ENCODE measurements at places on chromosomes 2 and 18.

- H3K36me3 ChIP-seq: peaks cover 49% of the 10 kb centered on the region
- H3K27ac ChIP-seq: no peak overlapping the region
- no peak for DNase-seq
- H3K4me1 ChIP-seq: no peaks in the 10 kb centered on the region
- no peak overlapping the region for H3K4me3 ChIP-seq
Observed at GRCh38 chr2:69837533-69837932, 8.1 kb downstream of the GMCL1 start.

GRCh38 chr2:205235434-205235833 lies 446.9 kb upstream of the NRP2 start:
- H3K36me3 ChIP-seq: no peaks in the 10 kb centered on the region
- no peak overlapping the region for H3K4me3 ChIP-seq
- no peak for DNase-seq
- no peak overlapping the region for H3K27ac ChIP-seq
- no peaks in the 10 kb centered on the region for H3K27me3 ChIP-seq
- H3K4me1 ChIP-seq: no peaks in the 10 kb centered on the region

- peaks cover 15% of the 10 kb centered on the region for H3K4me1 ChIP-seq
- no peak overlapping the region for H3K4me3 ChIP-seq
- peak; percentile 73 for DNase-seq
Observed at GRCh38 chr2:11698009-11698922, 28.3 kb upstream of the NTSR2 start.

DNA sequence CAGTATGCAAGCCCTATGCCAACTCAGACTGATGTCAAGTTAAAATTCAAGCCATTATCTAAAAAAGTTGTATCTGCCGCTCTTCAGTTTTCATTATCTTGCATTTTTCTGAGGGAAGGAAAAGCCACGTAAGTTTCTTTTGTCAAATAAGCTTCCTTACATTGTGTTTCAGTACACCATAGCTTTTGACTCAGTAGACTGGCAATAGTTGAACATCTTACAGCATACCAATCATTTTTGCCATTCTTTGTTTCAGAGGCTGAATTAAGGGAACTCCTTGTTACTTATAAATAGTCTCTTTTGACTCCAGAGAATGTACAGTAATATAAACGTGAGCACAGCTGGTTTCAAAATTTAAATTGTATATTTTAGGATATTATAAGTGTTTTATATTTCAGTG lies 120.6 kb downstream of the EHBP1 start:
- H3K27ac ChIP-seq: no peak overlapping the region
- no peak overlapping the region for H3K4me3 ChIP-seq
- no peaks in the 10 kb centered on the region for H3K4me1 ChIP-seq
- H3K36me3 ChIP-seq: peaks cover 36% of the 10 kb centered on the region
- no peak for DNase-seq

DNA sequence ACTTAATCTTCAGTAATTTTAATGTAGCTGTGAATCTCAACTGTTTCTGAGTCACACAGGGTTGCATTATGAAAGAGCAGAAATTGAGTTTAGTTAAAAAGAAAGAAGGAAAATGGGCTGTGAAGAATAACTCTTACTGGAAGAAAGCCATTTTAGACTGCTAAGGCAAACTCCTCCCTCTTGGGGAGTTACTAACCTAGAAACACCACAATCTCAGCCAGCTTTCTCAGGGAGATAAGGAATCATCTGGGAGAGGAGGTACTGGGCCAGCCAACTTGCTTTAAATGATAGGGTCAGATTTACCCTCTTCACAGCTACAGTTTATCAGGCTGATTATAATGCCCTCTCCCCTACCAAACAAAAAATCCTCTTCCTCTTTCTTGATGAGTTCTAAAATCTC lies 119.5 kb downstream of the CCDC148 start:
- H3K36me3 ChIP-seq: no peaks in the 10 kb centered on the region
- no peaks in the 10 kb centered on the region for H3K27me3 ChIP-seq
- no peak overlapping the region for H3K27ac ChIP-seq
- no peaks in the 10 kb centered on the region for H3K4me1 ChIP-seq
- H3K4me3 ChIP-seq: no peak overlapping the region
- DNase-seq: no peak

- DNase-seq: no peak
- no peaks in the 10 kb centered on the region for H3K36me3 ChIP-seq
- no peak overlapping the region for H3K27ac ChIP-seq
- no peak overlapping the region for H3K4me3 ChIP-seq
- H3K4me1 ChIP-seq: no peaks in the 10 kb centered on the region
Observed at GRCh38 chr18:4284528-4284927, 170.6 kb downstream of the DLGAP1 start.

GRCh38 chr2:239353692-239354091 lies 47.1 kb downstream of the HDAC4 start:
- no peak overlapping the region for H3K4me3 ChIP-seq
- no peak for DNase-seq
- H3K27ac ChIP-seq: no peak overlapping the region
- H3K27me3 ChIP-seq: no peaks in the 10 kb centered on the region
- H3K4me1 ChIP-seq: no peaks in the 10 kb centered on the region
- peaks cover 23% of the 10 kb centered on the region for H3K36me3 ChIP-seq

DNA sequence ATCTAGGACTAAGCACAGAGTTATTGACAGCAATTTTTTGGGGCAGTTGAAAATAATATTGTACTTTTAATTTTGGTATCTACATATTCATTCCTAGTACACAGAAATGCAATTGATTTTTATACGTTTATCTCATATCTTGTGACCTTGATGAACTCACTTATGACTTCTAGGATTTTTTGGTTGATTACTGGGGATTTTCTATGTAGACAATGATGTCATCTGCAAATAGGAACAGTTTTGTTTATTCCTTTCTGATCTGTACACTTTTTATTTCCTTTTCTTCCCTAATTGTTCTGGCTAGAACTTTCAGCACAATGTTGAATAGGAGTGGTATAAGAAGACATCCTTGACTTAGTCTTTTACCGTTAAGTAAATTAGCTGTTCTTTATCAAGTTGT lies 143.5 kb upstream of the PGAP1 start:
- H3K4me3 ChIP-seq: no peak overlapping the region
- DNase-seq: no peak
- peaks cover 11% of the 10 kb centered on the region for H3K4me1 ChIP-seq
- peaks cover 53% of the 10 kb centered on the region for H3K36me3 ChIP-seq

GRCh38 chr2:110873056-110873502 lies 140.7 kb downstream of the ACOXL start:
- no peaks in the 10 kb centered on the region for H3K36me3 ChIP-seq
- no peak overlapping the region for H3K27ac ChIP-seq
- no peak for DNase-seq
- peaks cover 11% of the 10 kb centered on the region for H3K27me3 ChIP-seq
- H3K4me3 ChIP-seq: no peak overlapping the region
- H3K4me1 ChIP-seq: peaks cover 10% of the 10 kb centered on the region

- peaks cover 13% of the 10 kb centered on the region for H3K36me3 ChIP-seq
- H3K4me3 ChIP-seq: no peak overlapping the region
- H3K27ac ChIP-seq: no peak overlapping the region
- no peaks in the 10 kb centered on the region for H3K27me3 ChIP-seq
- no peaks in the 10 kb centered on the region for H3K4me1 ChIP-seq
Observed at GRCh38 chr2:174442546-174443510, 44.0 kb downstream of the GPR155 start.

DNA sequence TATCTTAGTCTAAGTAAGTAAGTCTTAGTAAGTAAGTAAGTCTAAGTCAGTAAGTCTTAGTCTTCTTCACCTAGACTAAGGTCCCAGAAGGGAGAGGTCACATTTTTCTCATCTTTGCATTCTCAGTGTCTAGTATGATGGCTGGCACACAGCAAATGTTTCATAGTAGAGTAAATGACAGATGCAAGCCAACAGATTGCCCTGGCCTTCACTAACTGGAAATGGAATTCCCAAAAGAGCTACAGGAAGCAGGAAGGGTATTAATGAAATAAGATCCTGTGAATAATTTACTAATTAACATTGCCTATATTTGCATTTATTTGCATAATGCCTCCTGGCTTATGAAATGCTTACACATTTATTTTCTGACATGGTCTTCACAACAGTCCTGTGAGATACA lies 221.6 kb downstream of the RAD51AP2 start:
- H3K27ac ChIP-seq: no peak overlapping the region
- no peaks in the 10 kb centered on the region for H3K36me3 ChIP-seq
- no peaks in the 10 kb centered on the region for H3K4me1 ChIP-seq
- H3K4me3 ChIP-seq: no peak overlapping the region
- H3K27me3 ChIP-seq: no peaks in the 10 kb centered on the region
- DNase-seq: no peak

GRCh38 chr2:167832868-167833287 lies 414.5 kb downstream of the STK39 start:
- H3K36me3 ChIP-seq: no peaks in the 10 kb centered on the region
- no peak overlapping the region for H3K4me3 ChIP-seq
- DNase-seq: no peak

GRCh38 chr2:44869761-44870160 lies 71.7 kb upstream of the SIX3 start:
- H3K27ac ChIP-seq: no peak overlapping the region
- H3K4me3 ChIP-seq: no peak overlapping the region
- DNase-seq: no peak
- H3K36me3 ChIP-seq: no peaks in the 10 kb centered on the region
- peaks cover 3% of the 10 kb centered on the region for H3K27me3 ChIP-seq
- no peaks in the 10 kb centered on the region for H3K4me1 ChIP-seq

GRCh38 chr2:70069049-70069448 lies 18.2 kb upstream of the PCBP1 start:
- H3K27ac ChIP-seq: peak overlapping the region; percentile 77
- no peaks in the 10 kb centered on the region for H3K36me3 ChIP-seq
- no peak for DNase-seq
- H3K4me1 ChIP-seq: no peaks in the 10 kb centered on the region
- no peaks in the 10 kb centered on the region for H3K27me3 ChIP-seq

DNA sequence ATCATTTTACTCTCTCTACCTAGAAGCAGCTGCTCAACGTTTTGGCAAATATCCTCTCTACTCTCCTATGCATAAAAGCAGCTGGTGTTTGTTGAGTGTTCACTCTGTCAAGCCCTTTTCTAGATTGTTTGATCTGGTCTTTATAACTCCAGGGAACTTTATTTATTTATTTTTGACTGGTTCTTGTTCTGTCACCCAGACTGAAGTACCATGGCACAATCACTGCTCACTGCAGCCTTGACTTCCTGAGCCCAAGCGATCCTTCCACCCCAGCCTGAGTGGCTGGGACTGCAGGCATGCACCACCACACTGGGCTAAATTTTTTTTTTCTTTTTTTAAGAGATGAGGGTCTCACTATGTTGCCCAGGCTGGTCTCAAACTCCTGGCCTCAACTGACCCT lies 12.7 kb downstream of the CATIP start:
- no peaks in the 10 kb centered on the region for H3K27me3 ChIP-seq
- no peak for DNase-seq
- no peaks in the 10 kb centered on the region for H3K4me1 ChIP-seq

DNA sequence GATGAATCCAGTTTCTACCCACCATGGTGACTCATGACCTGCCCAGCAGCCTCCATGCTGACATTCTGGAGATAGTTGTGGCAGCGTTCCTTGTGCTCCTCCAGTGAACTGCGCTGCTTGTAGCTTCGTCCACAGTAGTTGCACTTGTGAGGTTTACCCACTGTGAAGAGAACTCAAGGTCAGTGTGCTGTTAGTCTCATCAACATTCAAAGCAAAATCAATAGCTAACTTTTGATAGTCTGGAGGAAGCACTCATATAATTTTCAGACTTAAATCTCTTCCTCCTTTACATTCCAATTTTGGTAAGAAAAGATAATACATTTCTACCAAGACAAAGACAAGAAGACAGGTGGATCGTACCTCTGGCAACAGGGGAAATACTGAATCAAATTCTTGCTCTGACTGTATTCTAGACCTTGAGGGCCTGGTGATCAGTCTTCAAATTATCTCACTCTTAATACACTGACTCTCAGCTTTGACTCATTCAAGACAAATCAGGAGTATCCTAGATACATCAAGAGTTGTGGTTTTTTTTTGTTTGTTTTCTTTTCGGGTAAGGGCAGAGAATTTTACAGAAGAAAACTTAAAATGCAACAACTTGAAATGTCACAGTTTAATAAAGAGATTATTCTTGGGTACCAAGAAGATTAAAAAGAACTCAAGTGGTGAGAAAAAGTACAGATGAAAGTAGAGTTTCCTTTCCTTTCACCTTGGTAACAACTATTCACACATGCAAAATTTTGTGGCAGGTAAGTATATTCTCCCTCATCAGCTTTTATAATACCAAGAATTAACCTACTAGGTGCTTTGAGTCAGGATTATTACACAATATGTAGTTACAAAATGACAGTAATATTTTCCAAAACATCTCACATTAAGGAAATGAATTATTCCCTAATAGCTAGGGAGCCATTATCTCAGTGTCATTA lies 129.2 kb downstream of the IKZF2 start:
- no peaks in the 10 kb centered on the region for H3K27me3 ChIP-seq
- no peak overlapping the region for H3K27ac ChIP-seq
- H3K36me3 ChIP-seq: no peaks in the 10 kb centered on the region

DNA sequence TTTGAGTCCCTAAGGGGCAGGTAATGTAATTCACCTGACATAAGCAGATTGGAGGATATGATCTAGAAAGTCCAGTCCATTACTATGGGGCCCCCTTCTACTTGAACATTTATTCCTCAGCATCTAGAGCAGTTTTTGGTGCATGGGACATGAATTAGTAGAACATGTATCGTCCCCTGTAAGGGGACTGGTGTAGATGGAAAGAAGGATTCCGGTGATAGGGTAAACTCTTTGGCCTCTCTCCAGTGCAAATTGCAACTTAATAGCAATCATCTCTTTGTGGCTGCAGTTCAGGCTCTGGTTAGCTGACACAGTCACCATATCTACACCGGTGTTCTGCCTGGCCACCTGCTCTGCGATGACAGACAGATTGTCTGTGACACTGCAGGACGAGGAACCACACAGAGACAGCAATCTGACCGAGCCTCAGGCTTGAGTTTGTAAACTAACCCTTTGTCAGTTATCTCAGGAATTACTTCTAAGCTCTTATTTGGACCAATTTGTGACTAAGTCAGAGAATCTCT lies 6.4 kb upstream of the SLC8A1 start:
- no peaks in the 10 kb centered on the region for H3K27me3 ChIP-seq
- DNase-seq: no peak
- peak overlapping the region; percentile 52 for H3K27ac ChIP-seq
- H3K4me1 ChIP-seq: peaks cover 22% of the 10 kb centered on the region

DNA sequence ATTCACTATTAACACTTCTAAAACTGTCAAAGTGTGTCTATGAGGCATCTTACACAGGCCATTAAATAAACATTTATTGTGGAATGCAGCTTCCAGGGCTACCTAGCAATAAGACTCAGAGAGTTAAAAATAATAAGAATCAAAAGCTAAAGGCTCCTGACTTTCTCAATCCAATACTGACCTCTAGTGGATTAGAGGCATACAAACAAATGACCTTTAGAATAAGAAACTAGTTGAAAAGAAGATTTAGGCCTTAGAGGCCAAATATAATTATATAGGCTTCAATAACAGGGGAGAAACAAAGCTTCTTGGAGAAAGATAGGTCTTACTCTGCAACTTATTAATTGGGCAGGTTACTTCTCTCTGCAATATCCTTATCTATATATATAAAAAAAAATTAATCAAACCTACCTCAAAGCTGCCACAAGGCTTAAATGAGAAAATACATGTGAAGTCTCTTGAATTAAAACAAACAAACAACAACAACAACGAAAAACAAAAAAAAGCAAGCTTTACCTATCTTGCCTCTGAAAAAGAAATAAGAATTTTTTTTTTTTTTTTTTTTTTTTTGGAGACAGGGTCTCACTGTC lies 246.1 kb downstream of the EXOC6B start:
- DNase-seq: no peak
- H3K36me3 ChIP-seq: no peaks in the 10 kb centered on the region
- H3K27ac ChIP-seq: no peak overlapping the region

Measured in spleen (tissue), 13 donors.